Heart right ventricle (tissue), 16 donors: ENCODE measurements at places on chromosomes 3 and 15. TPM values are rescaled to one million over a fixed set of nuclear protein-coding genes. Genes with fewer than 3 reads are reported as not detected.

The GOLGA8S gene
- 0.26 TPM for total RNA-seq

The MUC20 gene
- 5.4 TPM for total RNA-seq

- no peaks in the 10 kb centered on the region for H3K36me3 ChIP-seq
- no peak overlapping the region for H3K27ac ChIP-seq
- no peaks in the 10 kb centered on the region for H3K4me1 ChIP-seq
- DNase-seq, result no peak
- no peak overlapping the region for H3K4me3 ChIP-seq
Observed at GRCh38 chr3:104018541-104018940, 1348.2 kb upstream of the ALCAM start.

DNA sequence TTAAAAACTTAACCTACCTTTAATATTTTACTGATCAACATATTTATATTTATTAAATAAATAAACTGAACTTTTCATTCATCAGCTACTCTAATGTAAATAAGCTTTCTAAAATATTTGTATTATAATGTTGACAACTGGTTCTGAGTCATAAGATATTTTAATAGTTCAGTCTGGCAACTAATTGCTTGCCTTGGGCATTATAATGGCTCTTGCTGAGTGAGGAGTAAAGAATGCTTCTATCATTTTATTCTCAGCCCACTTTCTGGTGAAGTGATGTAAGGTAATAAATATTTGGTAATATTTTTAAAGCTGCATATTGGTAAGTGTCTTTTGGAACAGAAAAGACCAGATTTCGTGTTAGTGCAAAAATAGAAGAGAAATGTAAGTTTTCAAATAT is 81.5 kb downstream of the DIPK2A start:
- no peak for DNase-seq
- H3K36me3 ChIP-seq, result no peaks in the 10 kb centered on the region
- no peak overlapping the region for H3K27ac ChIP-seq
- H3K4me1 ChIP-seq, result no peaks in the 10 kb centered on the region
- no peaks in the 10 kb centered on the region for H3K27me3 ChIP-seq
- H3K4me3 ChIP-seq, result no peak overlapping the region

DNA sequence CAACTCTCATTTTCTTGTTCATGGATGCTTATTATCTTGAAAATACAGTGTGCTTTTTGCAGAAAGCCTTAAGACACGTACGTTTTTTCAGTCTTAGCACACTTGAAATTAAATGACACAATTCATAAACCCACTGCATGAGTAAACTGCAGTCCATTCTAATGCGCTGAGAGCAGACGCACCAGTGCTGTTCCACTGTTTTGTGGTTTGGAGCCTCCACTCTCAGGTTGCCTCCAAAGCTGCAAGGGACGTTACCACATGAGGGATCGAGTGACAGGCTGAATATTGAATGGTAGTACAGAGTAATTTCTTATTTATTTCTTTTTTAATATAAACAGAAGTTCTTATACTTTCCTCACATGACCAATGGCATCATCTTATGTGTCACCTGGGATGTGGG is 12.3 kb downstream of the IQCH start:
- no peak overlapping the region for H3K27ac ChIP-seq
- no peak for DNase-seq
- no peak overlapping the region for H3K4me3 ChIP-seq

DNA sequence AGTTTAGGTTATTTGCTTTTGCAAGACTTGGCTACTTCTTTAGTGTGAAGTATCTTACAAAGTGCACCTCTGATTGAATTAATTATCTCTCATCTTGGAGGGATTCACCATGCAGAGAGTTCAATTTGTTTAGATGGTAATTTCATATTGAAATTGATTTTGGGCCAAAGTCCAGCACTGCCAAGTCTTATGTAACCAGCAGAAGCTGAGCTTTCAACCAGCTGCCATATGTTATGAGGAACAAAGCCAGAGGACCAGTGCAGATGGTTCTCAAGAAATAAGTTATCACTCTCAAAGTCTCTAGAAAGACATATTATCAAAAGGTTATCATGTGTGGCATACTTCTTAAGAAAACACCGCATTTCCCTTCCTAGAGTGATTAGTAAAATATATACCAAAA is 29.0 kb downstream of the ABHD6 start:
- no peaks in the 10 kb centered on the region for H3K4me1 ChIP-seq
- DNase-seq, result no peak
- H3K36me3 ChIP-seq, result peaks cover 48% of the 10 kb centered on the region
- H3K27ac ChIP-seq, result no peak overlapping the region
- H3K27me3 ChIP-seq, result no peaks in the 10 kb centered on the region

DNA sequence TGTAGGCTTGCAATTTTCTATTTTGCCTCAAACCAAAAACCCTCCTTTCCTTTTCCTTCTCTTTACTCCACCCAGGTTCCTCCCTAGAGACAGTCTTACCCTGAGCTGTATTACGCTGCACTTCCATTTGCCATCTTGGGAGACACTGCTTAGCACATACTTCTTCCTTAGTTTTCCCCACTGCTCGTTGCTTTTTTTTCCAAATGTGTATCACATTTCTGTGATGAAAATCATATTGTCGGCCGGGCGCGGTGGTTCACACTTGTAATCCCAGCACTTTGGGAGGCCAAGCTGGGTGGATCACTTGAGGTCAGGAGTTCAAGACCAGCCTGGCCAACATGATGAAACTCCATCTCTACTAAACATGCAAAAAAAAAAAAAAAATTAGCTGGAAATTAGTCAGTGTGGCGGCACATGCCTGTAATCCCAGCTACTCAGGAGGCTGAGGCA is 29.5 kb downstream of the POPDC2 start:
- H3K4me3 ChIP-seq, result no peak overlapping the region
- H3K27me3 ChIP-seq, result no peaks in the 10 kb centered on the region
- DNase-seq, result no peak
- no peaks in the 10 kb centered on the region for H3K36me3 ChIP-seq
